GM06990 (cell line): ENCODE measurements at places on chromosomes 4 and X.
A peak's percentile ranks its signal among the peaks of the same experiment; 100 is the strongest.

- DNase-seq, result no peak
These were observed 43.8 kb upstream of the SETD7 start for GRCh38 chr4:139599594-139600374.

DNA sequence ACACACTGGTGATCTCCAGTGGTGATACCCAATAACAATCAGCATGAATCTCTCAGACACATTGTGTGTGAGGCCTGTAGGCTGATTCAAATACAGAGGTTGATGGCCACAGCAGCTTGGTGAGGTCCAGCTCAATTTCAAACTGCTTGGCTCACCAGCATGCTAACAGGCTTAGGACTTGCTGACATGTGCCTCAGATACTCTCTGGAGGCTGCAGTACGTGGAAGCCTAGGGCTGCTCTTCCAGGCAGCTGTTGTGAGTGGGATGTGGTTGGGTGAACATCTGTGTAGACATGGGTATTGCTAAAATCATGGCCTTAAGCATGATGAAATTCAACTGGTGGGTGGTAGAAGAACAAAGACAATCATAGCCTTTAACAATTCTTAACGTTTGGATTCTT lies 4.3 kb downstream of the CXCL9 start:
- DNase-seq, result no peak

GRCh38 chr4:10048941-10049697 lies 27.8 kb upstream of the SLC2A9 start:
- no peak for DNase-seq

DNA sequence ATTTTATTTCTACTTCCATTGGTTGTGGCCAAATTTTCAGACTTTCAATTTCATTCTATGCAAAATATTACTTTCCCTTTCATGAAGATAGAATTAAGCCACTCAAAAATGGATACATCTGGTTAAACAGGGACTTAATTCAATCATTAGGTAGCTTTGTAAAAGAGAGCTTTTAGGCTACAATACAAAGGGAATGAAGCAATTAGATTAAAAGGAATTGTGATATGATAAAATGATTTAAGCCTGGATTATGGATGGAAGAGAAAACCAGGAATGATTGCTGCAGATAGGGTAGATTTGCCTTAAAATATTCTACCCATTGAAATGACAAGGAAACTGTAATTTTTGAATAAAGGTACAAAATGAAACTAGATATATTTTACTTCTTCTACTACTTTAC lies 134.6 kb upstream of the PDHA2 start:
- no peak for DNase-seq

GRCh38 chr4:6121941-6122340 lies 78.4 kb downstream of the JAKMIP1 start:
- no peak for DNase-seq

DNA sequence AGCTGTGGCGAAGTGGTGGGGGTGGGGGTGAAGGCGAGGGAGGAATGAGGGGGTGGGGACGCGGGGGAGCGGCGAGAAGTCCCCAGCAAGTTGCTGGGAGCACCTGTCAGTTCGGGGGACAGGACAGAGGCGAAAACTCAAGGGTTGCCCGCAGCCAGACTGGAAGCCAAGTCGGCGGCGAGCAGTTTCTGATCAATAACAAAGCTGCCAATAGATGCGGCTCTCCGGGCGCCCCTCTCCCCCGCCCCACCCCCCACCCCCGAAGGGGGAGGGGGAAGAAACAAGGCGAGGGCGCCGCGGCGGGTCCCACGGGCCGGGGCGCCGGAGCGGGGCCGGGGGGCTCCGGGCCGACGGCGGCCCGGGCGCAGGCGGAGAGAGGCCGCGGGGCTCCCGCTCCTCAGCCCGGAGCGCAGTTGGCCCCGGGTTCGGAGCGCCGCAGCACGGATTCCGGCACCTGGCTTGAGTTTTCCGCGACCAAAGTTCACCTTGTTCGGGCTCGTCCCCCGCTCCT lies 379 bp downstream of the PDGFC start:
- no peak for DNase-seq

- DNase-seq, result no peak
These were observed 7.9 kb downstream of the PDLIM5 start for GRCh38 chr4:94459462-94460161.

DNA sequence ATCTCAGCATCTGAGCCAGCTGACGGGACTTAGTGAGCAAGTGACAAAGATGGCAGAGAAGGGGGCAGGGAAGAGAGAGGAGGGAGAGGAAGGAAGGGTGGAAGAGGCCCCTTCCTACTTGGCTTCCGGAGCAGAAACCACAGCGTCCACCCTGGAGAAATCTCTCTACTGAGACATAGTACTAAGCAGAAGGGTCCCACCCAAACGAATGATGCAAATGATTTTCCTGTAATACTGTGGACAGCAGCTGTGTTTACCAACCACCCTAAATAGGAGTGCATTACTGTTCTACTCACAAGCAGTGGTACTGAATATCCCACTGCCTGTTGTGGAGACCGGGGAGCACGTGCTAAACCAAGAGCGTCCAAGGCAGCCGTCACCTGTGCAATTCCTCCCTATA lies 29.4 kb downstream of the DTHD1 start:
- no peak for DNase-seq

DNA sequence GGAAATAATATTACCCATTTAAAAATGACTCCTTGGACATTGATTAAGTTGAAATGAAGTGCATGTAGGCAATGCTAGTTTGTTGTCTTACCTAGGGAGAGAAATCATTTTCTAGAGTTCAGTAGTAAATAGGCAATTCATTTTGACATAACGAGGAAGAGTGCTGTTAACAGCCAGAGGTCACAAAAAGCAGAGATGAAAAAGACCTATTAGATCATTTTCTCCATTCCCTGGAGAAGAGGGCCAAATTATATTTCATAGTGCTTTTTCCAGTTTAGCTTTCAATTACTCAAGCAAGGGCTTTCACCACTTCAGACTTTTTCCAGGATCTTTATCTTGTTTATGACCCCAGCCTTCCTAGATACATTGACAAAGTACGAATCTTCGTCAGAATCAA lies 374.3 kb upstream of the GALNT7 start:
- DNase-seq, result no peak

GRCh38 chr4:186932631-186933187 lies 209.1 kb upstream of the FAT1 start:
- no peak for DNase-seq

DNA sequence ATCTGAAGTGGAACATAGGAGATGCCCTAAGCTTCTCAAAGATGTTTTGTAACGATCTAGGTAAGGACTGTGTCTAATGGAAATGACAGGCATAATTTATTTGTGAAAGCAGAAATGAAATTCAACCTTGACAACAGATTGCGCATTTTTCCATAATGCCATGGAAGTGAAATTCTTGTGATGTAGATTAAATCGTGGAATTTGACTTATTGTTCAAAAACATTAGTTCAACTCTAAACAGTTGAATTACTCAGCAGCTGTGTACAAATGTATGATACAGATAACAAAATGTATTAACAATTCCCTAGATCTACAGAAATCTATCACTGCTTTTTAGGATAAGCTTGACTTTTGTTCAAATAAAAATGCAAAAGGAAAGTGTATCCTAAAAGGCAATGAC lies 44.4 kb downstream of the VCX2 start:
- no peak for DNase-seq

GRCh38 chrX:69627744-69628143 lies 11.8 kb downstream of the EDA start:
- no peak for DNase-seq

DNA sequence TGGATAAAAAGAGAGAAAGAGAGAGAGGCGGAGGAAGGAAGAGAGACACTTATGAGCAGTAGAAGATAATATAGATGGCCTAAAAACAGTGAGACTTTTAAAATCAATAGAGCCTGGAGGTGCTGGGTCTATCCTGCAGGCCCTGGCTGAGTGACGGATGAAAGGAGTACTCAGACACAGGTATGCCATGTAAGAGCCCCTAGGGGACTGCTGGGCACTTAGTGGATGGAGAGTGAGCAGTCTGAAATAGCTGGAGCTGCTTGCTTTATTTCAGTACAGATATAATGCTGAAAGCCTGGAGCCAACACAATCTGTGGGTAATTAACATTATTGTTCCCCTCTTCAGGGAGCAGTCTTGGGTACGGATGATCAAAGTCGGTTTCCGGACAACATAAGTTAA lies 578.6 kb downstream of the SPOCK3 start:
- DNase-seq, result no peak

DNA sequence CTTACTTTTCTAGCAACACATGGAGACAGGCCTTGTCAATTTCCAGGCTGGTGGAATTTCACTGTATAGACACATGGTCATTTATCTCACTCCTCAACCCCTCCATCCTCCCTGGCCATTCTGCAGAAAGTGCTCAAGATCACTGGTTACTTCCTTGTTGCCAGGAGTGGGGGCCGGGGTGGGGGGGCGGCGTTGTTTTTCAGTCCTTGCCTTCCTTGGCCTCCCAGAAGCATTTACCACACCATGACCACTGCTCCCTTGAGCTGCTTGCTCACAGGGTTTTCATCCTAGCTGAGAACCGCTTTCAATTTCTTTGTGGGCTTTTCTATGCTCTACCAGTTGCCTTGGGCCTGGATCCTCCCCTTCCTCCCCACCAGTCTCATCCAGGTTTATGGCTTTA lies 14.1 kb upstream of the BCOR start:
- DNase-seq, result no peak

GRCh38 chr4:4659871-4660651 lies 118.2 kb upstream of the STX18 start:
- no peak for DNase-seq

DNA sequence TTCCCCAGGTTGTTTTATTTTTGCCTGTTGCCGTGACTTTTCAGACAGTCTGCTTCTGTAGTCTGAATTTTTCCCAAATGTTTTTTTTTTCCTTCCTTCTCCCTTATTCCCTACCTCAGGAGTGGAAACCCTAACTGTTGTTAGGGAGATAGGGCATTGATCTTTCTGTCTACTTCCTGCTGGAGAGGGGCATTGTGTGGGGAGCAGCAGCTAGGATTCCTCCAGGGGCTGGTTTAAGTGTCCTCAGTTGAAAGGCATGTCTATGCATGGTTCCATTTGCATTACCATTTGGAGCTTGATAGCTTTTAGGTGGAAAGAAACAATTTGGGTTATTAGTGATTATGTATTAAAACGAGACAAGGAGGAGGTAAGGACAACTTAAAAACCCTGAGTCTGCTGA lies 383.9 kb downstream of the DCAF12L2 start:
- DNase-seq, result no peak

DNA sequence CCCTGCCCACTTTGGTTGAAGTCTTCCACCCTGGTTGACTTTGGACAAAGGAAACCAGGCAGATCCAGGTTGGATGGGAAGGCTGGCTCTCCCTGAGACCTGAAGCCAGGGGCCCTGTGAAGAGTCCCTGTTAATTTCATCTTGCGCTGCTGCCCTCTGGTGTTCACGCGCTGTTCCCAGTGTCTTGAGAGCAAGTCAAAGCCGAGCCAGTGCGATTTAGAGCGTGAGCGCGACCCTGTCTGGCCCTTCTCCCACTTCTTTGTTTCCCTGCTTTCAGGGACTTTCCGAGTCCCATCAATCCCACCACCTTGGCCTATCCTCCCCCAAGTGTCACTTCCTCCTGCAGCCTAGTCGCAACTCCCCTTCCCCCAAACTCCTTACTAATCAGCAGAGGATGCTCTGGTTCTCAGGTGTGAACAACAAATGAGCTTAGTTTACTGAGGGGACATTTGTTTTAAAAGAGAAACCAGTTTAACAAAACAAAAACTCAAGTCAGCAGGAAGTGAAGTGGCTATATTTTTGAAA lies 25.8 kb upstream of the CHRNA9 start:
- peak; percentile 82 for DNase-seq

- DNase-seq, result no peak
These were observed 861 bp upstream of the DTHD1 start for GRCh38 chr4:36280555-36280954.

DNA sequence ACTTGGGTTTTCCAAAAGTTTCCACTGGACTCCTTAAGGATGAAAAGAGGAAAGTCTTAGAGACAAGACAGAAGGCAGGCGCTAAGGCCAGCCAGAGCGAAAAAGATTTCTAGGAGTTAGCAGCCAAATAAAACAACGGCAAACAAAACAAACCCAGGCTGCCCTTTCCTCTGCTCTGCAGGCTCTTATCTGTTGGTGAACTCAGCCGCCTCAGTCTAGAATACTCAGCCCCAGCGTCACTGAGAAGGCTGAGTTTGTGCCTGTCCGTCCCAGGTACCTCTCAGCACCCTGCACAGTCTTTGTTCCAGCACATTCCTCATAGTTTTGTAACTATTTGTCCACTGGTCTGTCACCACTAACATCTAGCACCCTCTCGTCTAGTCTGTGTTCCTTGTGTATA lies 75.6 kb upstream of the FAM9C start:
- DNase-seq, result no peak

DNA sequence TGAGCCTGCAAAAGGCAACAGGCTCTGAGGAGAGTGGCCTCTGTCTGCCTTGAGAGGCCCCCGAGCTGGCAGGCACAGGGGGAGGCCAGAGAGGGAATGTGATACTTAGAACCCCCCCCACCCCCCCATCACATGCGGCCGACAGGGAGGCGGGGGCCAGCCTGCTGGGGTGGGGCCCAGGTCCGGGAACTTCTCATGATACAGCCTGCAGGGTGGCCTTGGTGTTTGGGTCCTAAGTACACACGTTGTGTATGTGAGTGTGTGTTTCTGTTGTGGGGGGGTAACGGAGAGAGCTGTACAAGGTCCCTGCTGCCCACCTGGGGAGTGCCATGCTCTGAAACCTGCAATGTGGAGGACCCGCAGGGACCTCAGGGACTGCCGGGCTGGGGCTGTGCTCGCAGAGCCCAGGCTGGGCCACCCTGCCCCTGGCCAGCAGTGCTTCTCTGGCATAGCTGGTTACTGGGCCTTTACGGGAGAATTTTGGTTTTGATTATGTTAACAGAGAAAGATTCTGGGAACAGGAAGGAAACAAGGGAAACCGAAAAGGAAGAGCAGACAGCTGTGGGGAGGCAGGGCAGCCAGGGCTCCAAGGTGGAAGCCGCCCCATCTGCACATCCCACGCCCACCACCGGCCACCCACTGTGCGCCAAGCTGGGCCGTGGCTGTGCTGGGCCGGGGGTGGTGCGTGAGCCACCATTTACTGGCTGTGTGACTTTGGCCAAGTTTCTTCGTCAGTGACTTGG lies 19.9 kb downstream of the SH3BP2 start:
- no peak for DNase-seq

GRCh38 chr4:94334962-94335361 lies 7.7 kb downstream of the HPGDS start:
- no peak for DNase-seq

DNA sequence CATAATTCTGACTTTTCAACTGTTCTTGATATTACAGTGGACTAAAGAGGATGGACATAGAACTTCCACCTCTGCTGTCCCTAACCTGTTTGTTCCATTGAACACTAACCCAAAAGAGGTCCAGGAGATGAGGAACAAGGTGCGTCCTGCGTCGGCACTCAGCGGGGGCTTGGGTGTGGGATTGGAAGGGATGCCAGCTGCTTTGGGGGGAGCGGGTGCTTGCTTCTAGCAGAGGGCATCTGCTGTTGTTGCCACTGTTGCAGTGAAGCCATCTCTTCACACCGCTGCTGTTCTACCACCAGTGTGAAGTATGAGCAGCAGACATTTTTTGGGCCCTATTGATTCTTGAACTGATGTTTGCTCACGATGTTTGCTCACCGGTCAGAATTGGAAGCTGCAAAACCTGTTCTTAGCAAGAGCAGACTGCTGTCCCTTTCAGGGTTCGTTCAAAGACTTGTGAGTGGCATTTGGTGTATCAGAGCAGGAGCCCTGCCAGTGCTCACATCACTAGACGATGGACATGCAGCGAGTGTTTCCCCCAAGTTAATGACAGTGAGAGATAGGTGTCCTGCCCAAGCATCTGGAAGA lies 55.4 kb downstream of the NOP14 start:
- DNase-seq, result no peak
